ENCODE measurements at places on chromosomes 11 and 22.
A peak's percentile ranks its signal among the peaks of the same experiment; 100 is the strongest.

- no peak for DNase-seq
Observed at GRCh38 chr11:84419616-84420015, 1133.4 kb upstream of the CCDC90B start.

DNA sequence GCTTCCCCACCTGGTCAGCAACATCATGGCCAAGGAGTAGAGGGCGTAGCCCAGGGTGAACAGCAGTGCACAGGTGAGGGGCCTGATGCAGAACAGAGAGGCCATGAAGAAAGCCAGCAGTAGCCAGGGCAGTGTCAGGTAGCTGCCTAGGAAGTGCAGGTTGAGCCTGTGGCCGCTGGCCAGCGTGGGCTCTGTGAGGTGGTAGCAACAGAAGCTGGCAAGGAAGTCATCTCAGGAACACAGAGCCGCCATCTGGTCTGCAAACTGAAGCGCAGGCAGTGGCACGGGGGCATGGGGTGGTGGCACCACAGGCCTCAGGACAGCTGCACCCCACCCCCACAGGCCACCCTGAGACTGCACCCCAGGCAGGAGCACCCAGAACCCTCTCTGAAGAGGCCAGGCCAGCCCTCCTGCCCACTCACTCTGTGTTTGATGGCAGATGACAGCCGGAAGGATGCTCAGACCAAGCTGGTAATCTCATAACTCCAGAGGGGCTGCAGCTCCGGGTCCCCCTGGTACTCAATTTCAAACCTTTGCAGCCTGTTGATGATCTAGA is 95.3 kb downstream of the MED15 start:
- no peak for DNase-seq

DNA sequence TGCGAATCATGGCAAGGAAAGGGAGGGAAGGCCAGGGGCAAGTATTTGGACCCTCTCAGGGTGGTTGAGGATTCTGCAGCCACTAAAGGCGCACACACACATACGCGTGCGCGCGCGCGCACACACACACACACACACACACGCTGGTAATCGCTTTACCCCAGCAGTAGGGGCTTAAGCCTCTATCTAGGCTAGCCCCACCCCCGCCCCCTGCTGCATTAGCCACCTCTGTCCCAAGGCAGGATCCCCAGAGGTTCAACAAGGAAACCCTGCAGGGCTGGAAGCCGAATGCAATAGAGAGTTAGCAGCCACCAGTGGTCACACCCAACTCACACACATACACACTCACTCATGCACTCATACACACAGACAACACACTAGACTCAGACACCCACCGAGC is 28.6 kb upstream of the ELFN2 start:
- peak; percentile 14 for DNase-seq

GRCh38 chr22:30129636-30130035 is 49.4 kb downstream of the HORMAD2 start:
- no peak for DNase-seq

DNA sequence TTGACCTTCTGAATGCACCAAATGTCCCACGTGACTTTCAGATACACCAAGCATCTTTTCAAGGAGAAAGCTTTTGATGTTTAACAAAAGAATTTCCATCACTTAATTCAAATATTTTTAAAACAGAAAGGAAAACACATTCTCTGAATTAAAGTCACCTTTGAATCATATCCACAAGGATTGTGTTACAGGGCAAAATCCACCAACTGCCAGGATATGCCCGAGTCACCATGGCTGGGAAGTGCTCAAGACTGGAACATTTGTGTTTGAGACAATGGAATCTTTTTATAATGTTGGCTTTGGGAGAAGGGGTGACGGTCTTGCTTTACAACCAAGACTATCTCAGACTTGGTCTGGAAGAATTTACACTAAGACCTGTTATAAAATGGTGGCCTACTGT is 40.8 kb downstream of the BID start:
- DNase-seq = peak; percentile 20

GRCh38 chr11:44575288-44575672 is 9.8 kb downstream of the CD82 start:
- peak; percentile 77 for DNase-seq

DNA sequence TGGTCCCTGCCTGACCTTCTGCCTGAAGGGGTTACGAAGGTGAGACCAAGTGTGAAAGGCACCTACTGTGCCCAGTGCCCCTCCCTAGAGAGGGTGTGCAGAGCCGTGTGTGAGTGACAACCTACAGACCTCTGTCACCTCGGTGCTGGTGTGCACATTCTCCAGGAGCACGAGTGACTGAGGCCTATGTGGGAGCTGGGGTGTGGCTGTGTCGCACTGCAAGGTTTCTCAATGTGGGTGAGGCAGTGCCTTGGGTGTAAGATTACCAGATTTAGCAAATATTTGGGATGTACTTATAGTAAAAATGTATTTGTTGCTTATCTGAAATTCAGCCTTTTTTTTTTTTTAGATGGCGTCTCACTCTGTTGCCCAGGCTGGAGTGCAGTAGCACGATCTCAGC is 5.6 kb downstream of the STARD10 start:
- DNase-seq = no peak

DNA sequence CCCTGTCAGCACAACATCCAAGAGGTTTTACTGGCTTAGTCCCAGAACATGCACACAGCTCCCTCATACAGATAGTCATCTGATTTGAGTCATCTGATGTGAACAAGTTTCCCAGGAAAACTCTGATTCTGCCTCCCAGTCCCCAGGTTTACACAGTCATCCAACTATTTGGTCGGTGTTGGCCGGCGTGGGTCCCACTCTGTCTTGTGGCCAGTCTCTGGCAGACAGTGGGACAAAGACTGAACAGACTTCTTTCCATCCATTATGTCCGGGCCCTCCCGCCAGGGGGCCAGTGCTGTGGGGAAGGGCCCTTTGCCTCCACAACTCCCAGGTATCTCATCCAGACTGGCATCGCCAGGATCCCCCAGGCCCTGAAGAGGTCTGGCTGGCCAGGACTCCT is 60.0 kb downstream of the BTG4 start:
- DNase-seq = peak; percentile 22

- no peak for DNase-seq
Observed at GRCh38 chr11:67449116-67449844, 3.2 kb downstream of the GPR152 start.

DNA sequence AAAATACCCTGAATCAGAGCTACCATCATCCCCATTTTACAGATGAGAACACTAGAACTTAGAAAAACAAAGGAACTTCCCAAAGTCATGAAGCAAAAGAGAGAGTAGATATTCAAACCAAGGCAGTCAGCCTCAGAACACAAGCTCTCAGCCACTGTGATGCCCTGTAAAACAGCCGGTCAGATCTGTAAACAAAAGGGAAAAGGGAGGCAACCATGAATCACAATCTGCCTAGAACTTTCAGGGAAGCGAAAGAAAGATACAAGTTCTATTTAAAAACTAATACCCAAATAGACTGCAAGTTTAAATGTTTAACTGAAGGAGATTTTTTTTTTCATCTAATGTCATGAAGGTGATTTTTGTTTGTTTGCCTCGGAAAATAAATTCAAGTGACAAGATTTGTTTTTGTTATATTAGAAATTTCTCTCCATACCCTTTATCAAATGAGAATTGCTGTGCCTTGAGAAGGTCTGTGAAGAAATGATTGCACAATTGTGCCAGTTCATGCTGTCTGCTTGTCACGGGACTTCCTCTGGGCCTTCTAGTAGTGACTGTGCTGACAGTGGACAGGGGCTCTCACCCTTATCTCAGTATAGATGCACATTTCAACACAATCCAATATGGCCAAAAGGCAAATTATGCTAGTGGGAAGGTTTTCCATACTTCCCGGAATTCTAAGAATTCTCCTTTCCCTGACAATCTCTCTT is 11.7 kb downstream of the SAA1 start:
- DNase-seq = peak; percentile 29

DNA sequence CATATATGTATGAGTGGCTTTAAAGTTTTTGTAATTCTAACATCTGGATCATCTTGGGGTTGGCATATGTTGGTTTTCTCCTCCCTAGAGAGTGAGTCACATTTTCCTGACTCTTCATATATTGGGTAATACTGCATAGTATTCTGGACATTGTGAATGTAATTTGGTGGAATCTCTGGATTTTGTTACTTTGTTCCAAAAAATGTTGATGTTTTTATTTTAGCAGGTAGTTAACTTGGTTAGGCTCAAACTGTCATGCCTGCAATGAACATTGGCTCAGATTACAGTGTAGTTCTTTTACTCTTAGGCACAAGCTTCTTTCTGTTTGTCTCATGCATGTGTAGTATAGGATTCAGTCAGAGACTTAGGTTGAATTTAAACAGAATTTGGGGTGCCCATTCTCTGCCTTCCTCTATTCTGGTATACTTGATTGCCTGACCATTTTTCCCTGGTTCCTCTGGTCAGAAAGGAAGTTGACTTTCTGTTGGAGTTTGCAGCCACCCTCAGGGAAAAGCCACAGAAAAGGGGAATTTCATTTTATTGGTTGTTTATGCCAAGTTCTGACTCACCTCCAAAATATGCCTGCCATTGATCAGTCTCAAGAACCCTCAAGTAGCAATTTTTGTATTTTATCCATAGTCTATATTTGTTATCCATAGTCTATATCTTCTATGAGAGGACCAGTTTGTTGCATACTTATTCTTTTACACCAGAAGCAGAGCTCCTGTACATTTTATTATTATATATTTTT is 151.7 kb downstream of the UVRAG start:
- peak; percentile 75 for DNase-seq

DNA sequence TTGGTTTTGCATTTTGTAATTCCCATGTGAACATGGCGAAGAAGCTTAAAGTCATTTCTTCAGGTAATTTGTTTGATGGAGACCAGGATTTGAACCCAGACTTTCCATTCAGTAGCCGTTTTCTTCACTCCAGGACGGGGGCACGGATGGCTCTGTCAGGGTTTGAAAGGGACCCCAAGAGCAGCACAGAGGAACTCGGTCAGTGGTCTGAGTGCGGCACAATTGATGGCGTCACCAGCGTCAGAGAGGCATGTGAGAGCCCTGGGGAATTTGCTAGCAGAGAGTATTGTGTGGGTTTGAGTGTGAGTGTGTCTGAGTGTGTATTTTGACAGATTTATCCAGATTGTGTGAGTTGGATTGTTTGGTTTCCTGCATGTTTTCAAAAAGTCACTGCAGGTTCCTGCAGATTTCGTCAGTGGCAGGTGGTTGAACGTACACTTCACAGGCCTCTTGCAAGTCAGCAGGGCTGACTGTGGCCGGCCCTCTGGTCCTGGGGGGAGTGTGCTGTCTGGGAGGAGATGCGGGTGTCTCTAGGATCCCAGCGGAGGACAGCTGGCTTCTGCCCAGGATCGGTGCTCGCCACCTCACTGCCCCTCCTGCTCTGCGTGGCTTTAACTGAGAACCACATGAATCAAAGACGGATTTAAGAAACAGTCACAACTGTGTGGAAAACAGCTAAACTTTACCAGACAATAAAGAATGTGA is 199.3 kb downstream of the TBC1D22A start:
- no peak for DNase-seq

GRCh38 chr11:61290905-61291690 is 4.0 kb downstream of the VWCE start:
- DNase-seq = no peak

- DNase-seq = peak; percentile 83
Observed at GRCh38 chr11:113664069-113664980, 41.8 kb downstream of the TMPRSS5 start.

DNA sequence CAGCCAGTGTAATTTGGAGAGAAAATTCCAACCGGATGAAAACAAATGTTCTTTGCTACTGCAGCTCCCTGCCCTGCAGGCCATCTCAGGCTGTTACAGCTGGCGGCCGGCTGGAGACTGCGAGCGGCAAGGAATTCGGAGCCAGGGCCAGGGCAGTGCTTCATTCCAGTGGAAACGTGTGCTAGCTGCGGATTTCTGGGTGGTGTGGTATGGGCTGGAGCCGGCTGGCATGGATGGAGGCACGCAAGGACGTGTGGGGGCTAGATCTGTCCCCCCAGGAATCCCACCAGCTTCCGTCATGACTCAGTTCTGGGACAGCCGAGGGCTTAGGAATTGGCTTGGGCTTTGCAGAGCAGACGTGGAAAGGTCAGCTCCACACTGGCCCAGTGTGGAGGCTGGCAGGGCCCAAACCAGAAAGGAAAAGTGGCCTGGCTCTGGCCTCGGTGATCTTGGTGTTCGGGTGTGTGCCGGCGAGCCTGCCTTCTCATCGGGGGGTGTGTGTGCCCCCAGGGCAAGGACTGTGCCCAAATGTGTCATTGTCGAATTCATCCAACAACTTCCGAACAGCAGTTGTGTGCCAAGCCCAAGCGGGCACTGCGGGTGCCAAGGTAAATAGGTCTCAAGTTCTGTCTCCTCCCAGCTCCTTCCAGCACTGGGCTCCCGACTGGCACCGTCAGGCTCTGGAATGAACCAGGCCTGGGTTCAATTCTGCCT is 48.1 kb upstream of the SHISAL1 start:
- DNase-seq = no peak

- no peak for DNase-seq
Observed at GRCh38 chr22:30455075-30455840, 16.6 kb downstream of the SEC14L3 start.

DNA sequence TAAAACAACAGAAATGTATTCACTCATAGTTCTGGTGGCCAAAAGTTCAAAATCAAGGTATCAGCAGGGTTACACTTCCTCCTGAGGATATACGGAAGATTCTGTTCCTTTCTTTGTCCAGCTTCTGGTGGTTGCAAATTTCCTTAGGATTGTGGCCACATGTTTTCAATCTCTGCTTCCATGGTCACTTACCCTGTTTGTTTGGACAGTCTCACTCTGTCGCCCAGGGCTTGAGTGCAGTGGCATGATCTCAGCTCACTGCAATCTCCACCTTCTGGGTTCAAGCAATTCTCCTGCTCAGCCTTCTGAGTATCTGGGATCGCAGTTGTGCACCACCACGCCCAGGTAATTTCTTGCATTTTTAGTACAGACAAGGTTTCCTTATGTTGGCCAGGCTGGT is 534.3 kb downstream of the KCNA4 start:
- no peak for DNase-seq

GRCh38 chr11:118046051-118046963 is 30.6 kb upstream of the TMPRSS4 start:
- DNase-seq = no peak

GRCh38 chr11:28999620-29000019 is 891.4 kb downstream of the METTL15 start:
- no peak for DNase-seq

GRCh38 chr11:122920579-122920978 is 38.0 kb downstream of the JHY start:
- DNase-seq = no peak

GRCh38 chr11:108025387-108026080 is 16.8 kb downstream of the CUL5 start:
- peak; percentile 11 for DNase-seq

- DNase-seq = no peak
Observed at GRCh38 chr11:34252651-34253050, 105.2 kb downstream of the ABTB2 start.

Measured in iris pigment epithelial cell (primary cell).